Stimulated activated CD4-positive, alpha-beta T cell treated with anti-CD3 and anti-CD28 coated beads, Interleukin-4, amount 100 ng/mL, for 1 hour (primary cell): ENCODE measurements at places on chromosomes 11 and 22.

DNA sequence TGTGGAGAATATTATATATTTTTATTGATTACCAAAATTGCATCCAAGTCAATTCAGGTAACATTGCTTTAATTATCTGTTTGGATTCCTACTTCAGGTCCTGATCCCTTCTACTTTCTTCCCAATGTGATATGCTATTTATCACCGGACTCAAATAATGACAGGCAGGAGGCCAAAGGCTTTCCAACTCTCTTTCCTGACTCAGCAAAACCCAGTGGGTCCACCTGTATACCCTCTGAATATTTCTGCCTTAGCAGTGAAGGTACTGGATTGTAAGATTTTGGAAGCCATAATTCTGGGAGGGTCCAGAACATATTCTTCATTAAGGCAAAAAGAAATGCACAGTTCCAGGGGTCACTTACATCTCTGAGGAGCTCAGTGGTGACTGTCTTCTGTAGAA, 260.2 kb upstream of the UBASH3B start:
- no peak for DNase-seq

DNA sequence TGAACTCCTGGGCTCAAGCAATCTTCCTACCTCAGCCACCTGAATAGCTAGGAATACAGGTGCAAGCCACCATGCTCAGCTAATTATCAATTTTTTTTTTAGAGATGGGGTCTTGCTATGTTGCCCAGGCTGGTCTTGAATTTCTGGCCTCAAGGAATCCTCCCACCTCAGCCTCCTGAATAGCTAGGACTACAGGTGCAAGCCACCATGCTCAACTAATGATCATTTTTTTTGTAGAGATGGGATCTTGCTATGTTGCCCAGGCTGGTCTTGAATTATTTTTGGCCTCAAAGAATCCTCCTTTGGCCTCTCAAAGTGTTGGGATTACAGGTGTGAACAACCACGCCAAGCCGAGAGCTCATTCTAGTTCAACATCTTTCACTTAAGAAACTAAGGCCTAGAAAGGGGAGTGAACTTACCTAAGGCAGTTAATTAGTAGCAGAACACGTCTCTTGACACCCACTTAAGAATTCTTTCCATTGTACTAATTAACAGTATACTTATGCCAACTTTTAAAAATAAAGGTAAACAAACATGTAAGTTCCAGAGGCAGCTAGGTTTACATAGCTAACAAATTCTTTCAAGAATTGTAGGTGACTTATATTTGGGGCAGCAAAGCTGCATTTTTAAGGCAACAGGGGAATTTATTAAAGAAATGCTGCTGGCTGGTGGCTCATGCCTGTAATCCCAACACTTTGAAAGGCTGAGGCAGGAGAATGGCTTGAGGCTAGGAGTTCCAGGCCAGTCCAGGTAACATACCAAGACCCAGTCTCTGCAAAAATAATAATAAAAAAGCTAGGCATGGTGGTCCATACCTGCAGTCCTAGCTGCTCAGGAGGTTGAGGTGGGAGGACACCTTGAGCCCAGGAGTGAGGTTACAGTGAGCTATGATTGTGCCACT, 9.6 kb downstream of the ZBED5 start:
- DNase-seq = no peak

DNA sequence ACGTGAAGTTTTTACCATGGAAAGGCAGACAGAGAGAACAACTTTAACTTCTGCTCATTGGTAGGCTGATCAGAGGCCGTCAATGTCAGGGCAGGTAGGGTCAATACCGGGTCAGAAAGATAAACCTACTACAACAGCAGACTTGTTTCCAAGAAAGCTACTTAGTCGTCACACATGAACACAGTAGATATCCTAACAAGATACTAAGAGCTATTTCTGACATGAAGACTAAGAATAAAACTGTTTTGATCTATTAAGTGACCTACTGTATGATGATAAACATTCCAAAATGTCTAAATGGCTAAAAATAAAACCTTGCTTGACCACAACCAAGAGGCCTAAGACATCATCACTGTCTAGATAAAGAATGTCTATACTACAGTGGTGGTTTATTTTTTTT, 231.3 kb downstream of the CADM1 start:
- DNase-seq = no peak

DNA sequence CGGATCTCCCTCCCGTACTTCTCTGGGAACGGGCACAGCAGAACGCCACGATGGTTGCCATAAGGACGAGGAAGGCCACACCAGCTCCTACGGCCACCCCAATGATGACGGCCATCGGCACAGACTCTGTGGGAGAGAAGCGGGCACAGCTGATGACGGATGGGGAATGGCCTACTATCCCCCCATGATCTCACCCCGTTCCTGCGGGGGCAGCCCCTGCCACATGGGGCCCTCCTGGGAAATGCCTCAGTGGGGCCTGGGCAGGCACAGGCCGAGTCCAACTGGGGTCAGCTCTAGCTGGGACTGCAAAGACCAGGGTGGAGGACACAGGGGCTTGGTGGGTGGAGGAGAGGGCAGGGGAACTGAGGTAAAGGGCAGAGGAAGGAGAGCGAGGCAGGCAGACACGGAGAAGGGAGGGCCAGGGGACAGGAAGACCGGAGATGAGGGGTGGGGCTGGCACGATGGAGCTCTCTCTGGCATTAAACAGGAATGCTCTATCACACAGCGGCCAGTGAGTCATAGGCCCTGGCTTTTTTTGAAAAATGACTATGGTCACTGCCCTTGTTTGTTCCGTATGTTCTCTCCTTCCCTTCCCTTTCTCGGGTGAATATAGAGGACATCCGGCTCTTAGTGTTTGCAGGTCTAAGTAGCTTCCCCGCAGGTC, 76.0 kb downstream of the ST3GAL4 start:
- DNase-seq = no peak

GRCh38 chr22:50170453-50171318, at the start of gene PANX2:
TSS of gene PANX2 (plus strand) at chr22:50170731. CDS start at chr22:50170731, 0 bp downstream.
- DNase-seq = no peak

DNA sequence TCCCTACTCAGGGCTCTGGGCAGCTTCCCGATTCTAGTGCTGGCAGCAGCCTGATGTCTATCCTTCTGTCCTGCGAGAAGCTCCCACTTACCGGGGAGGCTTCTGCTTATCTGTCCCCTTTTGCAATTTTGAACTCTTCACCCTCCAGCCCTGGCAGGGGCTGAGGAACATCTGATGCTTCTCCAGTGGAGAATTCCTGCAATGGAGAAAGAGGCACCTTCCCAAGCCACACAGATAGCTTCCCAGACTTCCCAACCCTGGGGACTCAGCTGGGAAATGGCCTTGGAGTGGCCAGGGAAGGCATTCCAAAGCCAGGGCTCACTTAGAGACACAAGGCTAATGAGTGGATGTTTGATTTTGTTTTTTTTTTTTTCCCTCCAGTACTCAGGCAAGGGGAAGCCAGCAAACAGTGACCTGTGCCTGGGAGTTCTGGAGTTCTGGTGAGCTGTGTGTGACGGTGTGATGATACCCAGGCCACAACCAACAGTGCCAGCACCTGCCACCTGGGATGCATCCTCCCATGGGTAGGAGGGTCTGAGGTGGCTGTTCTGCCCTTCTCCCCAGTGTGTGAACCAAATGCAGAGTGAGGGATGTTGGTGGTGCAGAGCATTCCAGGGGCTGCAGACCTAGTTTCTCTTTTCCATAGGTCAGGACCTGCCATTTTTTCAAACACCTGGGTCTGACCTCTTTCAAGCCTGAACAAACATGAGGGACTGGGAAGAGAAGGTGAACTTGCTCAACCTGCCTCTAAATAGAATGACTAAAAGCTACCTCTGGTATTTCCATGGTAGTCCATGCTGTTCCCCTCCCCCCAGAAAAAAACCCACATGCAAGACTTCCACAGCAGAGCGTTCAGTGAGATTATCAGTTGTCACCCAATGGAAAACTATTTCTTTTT, 95.1 kb downstream of the CCDC81 start:
- DNase-seq = no peak

GRCh38 chr11:101428918-101429317, 154.9 kb downstream of the TRPC6 start:
- DNase-seq = no peak

- DNase-seq = no peak
Observed at GRCh38 chr11:92765965-92766371, 203.5 kb upstream of the MTNR1B start.

DNA sequence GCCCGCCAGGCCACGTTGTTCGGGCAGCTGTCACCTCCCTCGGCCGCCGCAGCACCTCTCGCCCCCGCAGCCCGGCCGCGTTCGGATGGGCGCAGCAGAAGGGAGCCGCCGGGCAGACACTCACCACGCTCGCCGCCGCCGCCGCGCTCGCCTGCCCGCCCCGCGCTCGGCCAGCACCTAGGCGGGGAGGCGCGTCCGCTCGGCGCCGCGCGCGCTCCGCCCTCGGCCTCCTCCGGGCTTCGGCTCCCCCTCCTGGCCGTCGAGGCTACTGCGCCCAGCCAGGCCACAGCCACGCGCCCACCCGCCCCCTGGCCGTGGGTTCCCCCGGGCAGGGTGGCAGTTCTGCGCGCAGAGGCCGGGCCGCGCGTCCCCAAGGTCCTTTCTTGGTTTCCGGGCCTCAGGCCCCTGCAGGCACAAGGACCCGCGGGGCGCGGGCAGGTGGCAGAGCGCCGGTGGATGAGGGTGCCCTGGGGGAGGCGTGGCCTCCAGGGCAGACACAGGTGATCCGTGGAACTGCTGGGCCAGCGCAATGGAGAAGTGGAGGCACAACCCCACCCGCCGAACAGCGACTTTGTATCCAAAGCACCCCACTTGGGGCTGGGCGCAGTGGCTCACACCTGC, at the start of gene SLC25A22:
Gene SLC25A22 (minus strand): TSS at position 189 of the 621 bp plus-strand sequence. CDS start 3,275 bp downstream, outside the sequence.
- DNase-seq = peak; percentile 88

GRCh38 chr11:35143297-35144135, 4.5 kb downstream of the CD44 start:
- no peak for DNase-seq

GRCh38 chr22:21920341-21921183, 32.1 kb downstream of the PPM1F start:
- DNase-seq = no peak

DNA sequence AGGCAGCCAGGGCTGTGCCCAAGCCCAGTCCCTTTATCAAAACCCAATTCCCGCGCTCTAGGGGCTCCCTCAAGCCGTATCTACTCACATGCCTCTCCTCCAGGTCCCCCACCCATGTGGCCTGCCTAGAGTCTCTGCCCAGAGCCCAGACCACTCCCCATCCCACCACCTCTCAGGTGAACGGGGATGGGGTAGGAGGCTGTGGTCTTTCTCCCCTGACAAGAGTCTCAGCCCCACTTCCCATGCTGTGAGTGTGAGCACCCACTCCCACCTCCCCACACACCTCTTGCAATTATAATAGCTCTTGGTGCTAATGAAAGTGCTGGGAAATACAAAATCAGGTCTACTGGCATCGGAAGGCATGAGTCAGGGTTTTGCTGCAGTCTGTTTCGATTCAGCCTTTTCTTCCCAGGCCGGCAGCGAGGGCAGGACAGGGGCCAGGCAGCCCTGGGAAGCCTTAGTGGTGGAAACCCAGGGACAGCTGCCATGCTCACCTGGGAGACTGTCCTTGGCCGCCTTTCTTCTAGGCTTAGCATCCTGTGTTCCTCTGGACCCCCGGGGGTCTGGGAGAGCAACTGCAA, 16.7 kb upstream of the TMPRSS4 start:
- DNase-seq = no peak

- DNase-seq = no peak
Observed at GRCh38 chr11:128297805-128298204, 289.6 kb downstream of the ETS1 start.

- DNase-seq = no peak
Observed at GRCh38 chr22:39723899-39724351, 153.4 kb downstream of the CACNA1I start.

DNA sequence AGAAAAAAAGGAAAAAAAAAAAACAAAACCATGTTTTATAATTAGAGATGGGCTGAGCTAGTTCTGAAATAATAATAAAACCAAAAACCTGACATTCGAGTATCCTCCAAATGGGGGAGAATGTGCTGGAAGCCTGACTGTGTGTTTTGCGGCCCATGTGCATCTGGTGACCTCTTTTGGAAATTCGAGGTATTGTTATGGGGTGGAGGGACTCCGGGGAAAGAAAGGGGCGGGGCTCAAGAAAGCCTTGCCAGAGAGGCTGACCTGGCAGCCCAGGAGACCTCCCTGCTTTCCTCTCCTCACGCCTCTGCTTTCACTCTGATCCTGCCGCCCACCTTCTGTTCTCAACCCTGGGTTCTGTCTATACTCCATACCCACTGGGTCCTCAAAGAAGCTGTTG, 72.9 kb downstream of the CTTN start:
- DNase-seq = no peak

DNA sequence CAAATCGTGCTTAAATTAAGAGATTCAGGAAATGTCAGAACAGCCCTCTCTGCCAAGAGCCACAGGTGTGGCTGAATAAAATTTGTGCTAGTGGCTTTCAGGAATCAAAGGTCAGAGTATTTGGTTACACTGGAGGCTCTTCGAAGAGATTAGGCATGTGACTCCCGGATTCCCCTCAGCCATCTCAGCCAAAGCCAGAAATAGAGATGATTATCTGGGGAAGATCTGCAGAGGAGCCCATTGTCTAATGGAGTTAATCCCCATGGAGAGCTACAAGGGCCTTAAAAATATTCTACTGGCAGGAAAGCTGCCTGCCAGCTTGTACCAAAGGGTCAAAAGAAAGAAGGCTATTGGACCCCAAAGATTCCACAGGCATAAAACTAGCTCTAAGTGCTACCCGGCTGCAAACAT, 1259.5 kb downstream of the TBC1D22A start:
- no peak for DNase-seq

GRCh38 chr11:22634897-22635629, 9.4 kb upstream of the FANCF start:
- no peak for DNase-seq

DNA sequence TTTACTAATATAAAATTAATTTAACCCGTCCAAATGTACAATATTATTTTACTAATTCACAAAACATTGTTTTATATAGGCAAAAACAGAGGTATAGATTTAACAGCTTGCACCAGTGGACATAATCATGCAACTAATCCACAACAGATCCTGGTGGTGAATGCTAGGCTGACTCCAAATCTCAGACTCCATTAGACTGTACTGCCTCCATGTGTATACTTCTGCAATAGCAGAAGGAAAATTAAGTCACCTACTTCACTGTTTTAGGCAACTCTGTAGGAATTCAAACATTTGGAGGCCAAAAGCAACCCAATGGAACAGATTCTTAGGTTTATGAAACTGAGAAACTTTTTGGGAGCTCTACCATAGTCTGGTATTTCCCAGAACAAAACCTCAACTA, 30.0 kb upstream of the RAB39A start:
- DNase-seq = no peak

DNA sequence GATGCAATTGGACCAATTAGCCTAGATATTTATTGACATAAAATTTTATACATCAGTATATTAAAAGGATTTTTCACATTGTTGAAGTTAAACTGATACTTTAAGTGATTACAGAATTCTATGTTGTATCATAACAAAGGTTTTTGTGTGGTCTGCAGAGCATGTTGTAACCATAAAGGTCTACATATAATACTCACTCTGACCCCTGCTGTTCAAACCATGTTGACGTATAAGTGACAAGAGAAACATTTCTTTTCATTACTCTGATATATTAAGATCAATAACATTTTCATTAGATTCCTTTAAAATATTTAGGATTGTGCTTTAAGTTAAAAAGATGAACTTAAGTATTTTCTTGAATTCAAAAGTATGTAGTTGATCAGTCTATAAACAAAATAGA, 63.9 kb downstream of the GAS2 start:
- DNase-seq = no peak

GRCh38 chr11:44936525-44936924, 14.2 kb downstream of the TP53I11 start:
- DNase-seq = peak; percentile 83

GRCh38 chr11:12206529-12206928, 96.1 kb downstream of the MICAL2 start:
- DNase-seq = no peak
